ENCODE measurements at places on chromosomes 7 and 10. TPM values are rescaled to one million over a fixed set of nuclear protein-coding genes. Genes with fewer than 3 reads are reported as not detected.

DNA sequence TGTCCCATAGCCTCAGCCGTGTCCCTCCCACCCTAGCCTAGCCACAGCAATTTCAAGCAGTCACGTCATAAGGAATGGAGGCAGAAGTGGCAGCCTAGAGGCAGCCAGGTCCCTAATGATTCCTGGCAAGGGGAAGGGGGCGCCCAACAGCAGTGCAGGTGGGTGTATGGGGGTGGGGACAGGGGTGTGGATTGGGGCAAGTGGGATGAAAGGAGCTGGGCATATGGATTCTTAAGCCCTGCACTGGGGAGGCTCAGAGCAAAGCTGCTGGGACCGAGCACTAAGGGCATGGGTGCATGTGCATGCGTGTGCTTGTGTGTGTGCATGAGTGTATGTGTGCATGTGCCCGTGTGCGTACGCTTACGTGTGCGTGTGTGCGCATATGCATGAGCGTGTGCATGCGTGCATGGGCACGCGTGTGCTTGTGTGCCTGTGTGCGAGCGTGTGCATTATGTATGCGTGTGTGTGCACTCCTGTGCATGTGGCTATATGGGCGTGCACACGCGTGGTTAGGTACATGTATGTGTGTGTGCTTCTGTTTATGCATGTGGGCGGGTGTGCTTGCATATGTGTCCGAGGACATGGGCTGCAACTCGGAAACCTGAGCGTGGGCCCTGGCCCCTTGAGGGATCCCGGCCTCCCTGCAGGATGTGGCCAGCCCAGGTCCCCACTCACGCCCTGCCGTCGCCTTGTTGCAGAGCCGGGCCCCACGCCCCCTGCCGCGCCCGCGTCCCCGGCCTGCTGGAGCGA is 34.1 kb downstream of the SH2B2 start:
- H3K27me3 ChIP-seq, result peaks cover 2% of the 10 kb centered on the region
- no peak for DNase-seq
- H3K4me1 ChIP-seq, result no peaks in the 10 kb centered on the region
- no peak overlapping the region for H3K4me3 ChIP-seq

ELFN1 gene
- total RNA-seq, result not detected

DNA sequence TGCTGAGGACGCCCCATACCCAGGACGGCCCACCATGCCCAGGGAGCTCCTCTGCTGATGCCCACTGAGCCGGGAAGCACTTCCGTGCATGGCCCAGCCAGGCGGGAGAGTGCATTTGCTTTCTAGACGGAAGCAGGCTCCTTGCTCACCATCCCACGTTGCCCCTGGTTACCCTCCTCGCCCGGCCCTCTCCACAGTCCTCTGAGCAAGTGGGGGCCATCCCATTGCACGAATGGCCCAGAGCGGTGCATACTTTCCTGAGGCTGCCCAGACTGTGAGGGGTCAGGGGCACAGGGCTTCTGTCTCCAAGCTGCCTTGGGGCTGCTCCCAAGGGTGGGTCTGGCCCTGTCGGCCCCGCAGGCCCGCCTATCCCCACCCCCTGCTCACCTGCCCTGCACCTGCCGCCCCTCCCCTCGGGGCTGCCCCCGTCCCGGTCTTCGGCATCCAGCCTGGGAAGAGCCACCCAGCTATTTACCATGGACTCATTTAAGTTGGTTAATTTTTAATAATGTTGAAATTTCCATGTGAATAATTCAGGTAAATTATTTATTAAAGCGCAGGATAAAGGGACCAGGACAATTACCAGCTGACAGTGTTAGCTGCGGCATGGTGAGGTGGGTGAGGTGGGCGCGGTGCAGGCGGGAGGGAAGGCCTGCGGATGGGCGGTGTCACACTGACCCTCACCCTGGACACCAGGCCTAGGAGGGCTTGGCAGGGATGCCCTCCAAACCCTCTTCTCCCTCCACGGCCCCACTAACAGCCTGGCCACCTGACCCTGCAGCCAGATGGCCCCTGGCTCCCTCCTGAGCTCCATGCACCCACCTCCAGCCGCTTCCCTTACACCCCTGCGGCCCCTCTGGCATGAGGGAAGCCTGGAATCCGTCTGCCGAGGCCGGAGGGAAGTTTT is 104.4 kb downstream of the MICALL2 start:
- no peak overlapping the region for H3K4me3 ChIP-seq
- no peak for DNase-seq
- peaks cover 5% of the 10 kb centered on the region for H3K27me3 ChIP-seq
- H3K36me3 ChIP-seq, result no peaks in the 10 kb centered on the region
- H3K27ac ChIP-seq, result no peak overlapping the region

- H3K4me1 ChIP-seq, result peaks cover 54% of the 10 kb centered on the region
- no peaks in the 10 kb centered on the region for H3K27me3 ChIP-seq
- peak overlapping the region; percentile 99 for H3K27ac ChIP-seq
- H3K36me3 ChIP-seq, result no peaks in the 10 kb centered on the region
- DNase-seq, result no peak
Measured at GRCh38 chr7:140229101-140229525, 52.3 kb upstream of the KDM7A start.

GIMAP4 gene
- 403 TPM for total RNA-seq

- peaks cover 27% of the 10 kb centered on the region for H3K4me1 ChIP-seq
- no peak for DNase-seq
- H3K4me3 ChIP-seq, result peak overlapping the region; percentile 54
- no peaks in the 10 kb centered on the region for H3K36me3 ChIP-seq
- no peaks in the 10 kb centered on the region for H3K27me3 ChIP-seq
Measured at GRCh38 chr7:115410972-115411686, 489.2 kb downstream of the MDFIC start.

ENTPD7 gene
- 2.8 TPM for total RNA-seq

FZD8 gene
- total RNA-seq, result 0.60 TPM

- H3K4me1 ChIP-seq, result no peaks in the 10 kb centered on the region
- no peak overlapping the region for H3K27ac ChIP-seq
- no peaks in the 10 kb centered on the region for H3K36me3 ChIP-seq
- H3K4me3 ChIP-seq, result no peak overlapping the region
- no peaks in the 10 kb centered on the region for H3K27me3 ChIP-seq
- DNase-seq, result no peak
Measured at GRCh38 chr10:36026081-36026480, 384.0 kb upstream of the FZD8 start.

SUN3 gene
- total RNA-seq, result not detected

DNA sequence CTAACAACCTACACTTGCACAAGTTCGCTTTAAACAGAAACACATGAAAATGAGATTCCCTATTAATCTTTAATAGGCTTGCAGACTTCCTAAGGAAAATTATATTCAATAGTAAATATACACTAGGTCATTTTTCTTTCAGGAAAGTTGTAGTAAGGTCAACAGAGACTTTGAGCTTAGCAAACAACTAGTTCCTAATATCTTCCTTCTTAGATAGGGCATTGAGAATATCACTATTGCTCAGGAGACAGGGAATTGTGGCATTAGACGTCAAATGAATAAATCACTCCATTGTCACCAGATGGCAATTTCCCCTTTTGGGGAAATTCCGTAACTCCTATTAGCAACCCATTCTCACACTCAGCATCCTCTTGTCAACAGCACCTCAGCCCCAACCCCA is 164.9 kb downstream of the GFRA1 start:
- DNase-seq, result no peak
- H3K4me1 ChIP-seq, result no peaks in the 10 kb centered on the region
- H3K27ac ChIP-seq, result no peak overlapping the region
- no peaks in the 10 kb centered on the region for H3K36me3 ChIP-seq
- H3K4me3 ChIP-seq, result no peak overlapping the region

ADCYAP1R1 gene
- not detected for total RNA-seq

GPR37 gene
- total RNA-seq, result not detected

DNA sequence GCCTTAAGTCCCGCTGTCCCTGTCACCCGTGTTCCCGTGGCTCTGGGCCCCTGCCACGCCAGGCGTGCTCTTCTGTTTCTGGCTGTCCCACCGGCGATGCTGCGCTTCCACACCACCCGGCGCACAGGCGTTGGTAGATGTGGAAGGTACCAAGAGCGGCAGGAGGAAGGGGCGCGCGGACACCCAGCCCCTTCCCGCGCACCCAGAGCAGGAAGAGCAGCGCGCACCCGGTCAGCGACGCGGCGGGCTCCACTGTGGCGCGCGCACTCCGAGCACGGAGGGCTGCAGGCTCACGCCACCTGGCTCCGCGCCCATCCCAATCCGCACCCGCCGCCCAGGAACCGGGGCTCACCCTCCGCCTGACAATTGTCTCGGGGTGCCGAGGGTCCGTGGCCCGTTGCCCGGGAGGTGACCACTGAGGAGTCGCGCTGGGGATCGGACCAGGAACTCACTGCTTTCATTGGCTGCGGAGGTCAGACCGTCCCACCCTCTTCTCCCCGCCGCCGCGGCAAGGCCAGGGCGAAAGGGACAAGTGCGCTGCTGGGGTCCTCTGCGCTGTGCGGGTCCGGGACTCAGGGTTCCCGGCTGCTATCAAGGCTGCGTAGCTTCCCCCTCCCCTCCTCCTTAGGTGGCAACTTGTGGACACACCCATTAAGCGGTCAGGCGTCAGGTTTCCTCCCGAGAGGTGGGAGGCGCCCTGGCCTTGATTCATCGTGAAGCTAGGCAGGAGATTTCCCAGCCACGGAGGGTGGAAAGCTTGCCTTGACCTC is 121.6 kb upstream of the ZNF92 start:
- no peak overlapping the region for H3K27ac ChIP-seq
- peaks cover 31% of the 10 kb centered on the region for H3K27me3 ChIP-seq
- H3K36me3 ChIP-seq, result no peaks in the 10 kb centered on the region
- peak overlapping the region; percentile 78 for H3K4me3 ChIP-seq
- peaks cover 6% of the 10 kb centered on the region for H3K4me1 ChIP-seq

DNA sequence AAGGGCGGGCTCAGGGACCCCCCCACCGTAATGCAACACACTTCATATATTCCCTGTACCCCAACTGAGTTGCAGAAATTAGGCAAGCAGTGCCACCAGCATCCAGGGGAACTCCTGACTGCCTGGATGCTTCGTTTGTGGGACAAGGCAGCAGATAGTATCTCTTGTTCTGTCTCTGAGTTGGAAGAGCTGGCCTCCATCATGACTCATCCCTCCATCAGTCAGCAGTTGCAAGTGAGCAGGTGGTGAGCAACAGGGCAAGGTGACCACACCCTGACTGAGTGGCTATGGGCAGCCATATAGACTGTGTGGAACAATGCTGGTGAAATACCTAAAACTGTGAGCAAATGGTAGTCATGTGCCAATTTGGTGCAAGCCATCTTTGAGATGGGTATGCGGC is 22.8 kb upstream of the ADAMTS14 start:
- no peak for DNase-seq
- H3K27ac ChIP-seq, result no peak overlapping the region
- no peak overlapping the region for H3K4me3 ChIP-seq
- H3K4me1 ChIP-seq, result no peaks in the 10 kb centered on the region
- H3K36me3 ChIP-seq, result no peaks in the 10 kb centered on the region
- H3K27me3 ChIP-seq, result no peaks in the 10 kb centered on the region

SRRT gene
- total RNA-seq, result 267 TPM

GDF10 gene
- 0.75 TPM for total RNA-seq

DNA sequence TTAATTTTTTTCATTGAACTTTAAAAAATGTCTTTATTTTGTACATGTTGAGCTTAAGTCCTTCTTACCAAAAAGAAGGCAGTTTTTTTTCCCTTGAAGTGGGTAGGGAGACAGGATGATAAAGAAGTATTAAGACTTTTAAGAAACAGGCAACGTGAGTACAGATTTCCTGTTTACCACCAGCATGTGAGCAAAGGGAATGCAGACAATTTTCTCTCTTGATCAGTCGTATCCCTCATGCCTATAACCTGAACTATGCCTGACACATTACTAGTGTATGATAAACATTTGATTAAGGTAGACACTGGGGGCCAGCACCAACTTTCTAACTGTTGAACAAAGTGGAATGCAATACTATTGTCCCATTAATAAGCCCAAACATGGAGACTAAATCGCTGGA is 8.8 kb upstream of the OR2A2 start:
- no peak for DNase-seq
- no peak overlapping the region for H3K27ac ChIP-seq
- peaks cover 6% of the 10 kb centered on the region for H3K27me3 ChIP-seq
- no peaks in the 10 kb centered on the region for H3K36me3 ChIP-seq
- H3K4me1 ChIP-seq, result peaks cover 10% of the 10 kb centered on the region

GRCh38 chr10:31148951-31149350 is 117.3 kb upstream of the ZNF438 start:
- no peak overlapping the region for H3K27ac ChIP-seq
- H3K4me3 ChIP-seq, result no peak overlapping the region
- peaks cover 2% of the 10 kb centered on the region for H3K27me3 ChIP-seq
- DNase-seq, result no peak
- no peaks in the 10 kb centered on the region for H3K36me3 ChIP-seq

DNA sequence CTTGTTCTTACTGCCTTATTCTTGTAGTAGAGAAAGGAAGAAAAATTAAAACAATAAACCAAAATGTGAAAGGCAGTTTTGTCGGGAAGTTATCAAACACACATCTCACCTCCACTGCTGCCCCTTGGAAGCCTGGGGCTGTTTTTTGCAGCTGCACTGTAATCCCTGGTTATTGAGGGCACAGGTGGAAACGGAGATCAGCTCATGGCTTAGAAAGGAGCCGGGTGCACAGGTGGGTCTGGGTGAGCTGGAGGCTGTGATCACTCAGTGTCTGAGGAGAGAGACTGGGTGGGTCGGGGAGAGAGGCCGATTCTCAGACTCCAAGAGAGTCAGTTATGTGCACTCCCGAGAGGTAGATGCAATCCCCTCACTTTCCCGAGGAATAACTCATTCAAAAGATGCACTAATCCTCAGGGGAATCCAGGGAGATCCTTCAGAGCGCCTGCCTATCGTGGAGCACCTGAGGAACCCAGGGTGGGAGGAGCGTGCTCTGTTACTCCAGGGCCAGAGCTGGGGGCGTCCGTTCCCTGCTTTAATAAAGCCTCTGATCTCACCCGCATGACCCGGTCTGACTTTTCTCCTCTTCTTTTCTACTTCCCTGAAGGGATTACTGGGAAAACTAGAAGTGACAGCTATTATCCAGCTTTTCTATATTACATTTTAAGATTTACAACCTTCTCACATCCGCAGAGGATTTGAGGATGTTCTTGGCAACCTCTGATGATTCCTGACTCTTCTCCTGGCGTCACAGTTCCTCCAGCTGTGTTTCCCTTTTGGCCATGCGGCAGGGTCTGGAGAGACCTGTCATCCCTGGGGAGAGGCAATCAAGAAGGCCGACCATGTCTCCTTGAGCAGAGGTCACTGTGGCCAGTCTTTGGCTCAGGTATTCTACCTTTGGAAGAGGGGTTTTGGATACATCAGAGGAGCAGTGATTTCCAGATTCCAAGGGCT is 82.1 kb downstream of the CAMK1D start:
- no peaks in the 10 kb centered on the region for H3K27me3 ChIP-seq
- DNase-seq, result no peak
- peaks cover 7% of the 10 kb centered on the region for H3K36me3 ChIP-seq
- peaks cover 18% of the 10 kb centered on the region for H3K4me1 ChIP-seq
- H3K4me3 ChIP-seq, result no peak overlapping the region
